Fibroblast of skin of scalp (primary cell): ENCODE measurements at places on chromosomes 7 and 10.

DNA sequence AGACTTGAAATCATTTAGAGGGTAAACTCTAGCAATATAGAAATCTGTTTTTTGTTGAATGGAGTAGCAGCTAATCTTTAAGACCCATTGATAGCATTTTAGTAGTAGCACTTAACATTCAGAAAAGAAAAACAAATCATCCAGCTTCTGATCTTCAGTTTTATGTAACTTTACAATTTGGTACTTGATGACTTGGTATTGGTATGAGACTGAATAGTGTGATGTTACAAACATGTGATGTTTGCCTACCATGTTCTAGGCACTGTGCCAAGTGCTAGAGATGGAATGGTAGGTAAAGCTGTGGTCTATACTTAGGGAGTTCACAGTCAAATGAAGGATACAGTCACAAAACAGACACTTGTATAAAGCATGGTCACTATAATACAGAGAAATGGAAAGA, 21.3 kb downstream of the ZEB1 start:
- peak; percentile 16 for DNase-seq

GRCh38 chr10:96511044-96511945, 2.4 kb downstream of the TLL2 start:
- DNase-seq = no peak

GRCh38 chr10:1155791-1156615, 99.8 kb downstream of the WDR37 start:
- DNase-seq = no peak

DNA sequence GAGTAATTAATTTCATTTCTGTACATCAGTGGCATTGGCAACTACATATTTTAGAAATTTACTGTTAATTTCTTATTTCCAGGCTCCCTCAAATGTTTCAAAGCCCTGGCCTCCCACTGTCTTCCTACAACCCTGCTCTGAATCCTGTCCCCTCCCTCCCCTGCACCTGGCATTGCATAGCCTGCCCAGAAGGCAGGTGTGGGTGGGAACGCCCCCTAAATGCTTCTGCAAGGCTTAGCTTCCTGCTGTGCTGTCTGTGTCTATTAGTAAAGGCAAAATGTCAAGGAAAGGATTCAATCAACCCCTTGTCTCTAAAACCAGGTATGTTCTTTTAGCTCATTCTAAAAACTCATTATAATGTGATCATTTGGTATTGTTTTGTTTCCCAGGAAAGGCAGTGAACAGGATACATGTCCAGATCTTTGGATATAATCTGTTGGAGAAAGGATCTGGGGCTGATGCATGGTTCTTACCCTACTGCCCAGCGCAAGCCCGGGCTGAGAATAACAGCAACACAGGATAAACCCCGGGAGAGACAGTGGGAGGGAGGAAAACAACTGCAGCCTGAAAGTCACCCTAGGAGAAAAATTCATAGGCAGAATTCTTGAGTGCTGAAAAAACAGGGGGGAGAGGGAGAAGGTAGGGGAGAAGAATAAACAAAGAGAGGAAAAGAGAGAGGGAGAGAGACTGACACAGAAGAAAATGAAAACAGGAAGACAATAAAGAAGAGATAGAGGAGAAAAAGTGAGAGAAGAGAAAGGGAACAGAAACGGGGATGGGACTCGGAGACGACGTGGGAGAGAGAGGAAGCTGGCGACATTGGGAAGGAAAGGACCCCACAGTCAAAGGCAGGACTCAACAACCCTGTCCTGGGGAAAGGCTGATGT, 589 bp downstream of the ZNF488 start:
- DNase-seq = no peak

DNA sequence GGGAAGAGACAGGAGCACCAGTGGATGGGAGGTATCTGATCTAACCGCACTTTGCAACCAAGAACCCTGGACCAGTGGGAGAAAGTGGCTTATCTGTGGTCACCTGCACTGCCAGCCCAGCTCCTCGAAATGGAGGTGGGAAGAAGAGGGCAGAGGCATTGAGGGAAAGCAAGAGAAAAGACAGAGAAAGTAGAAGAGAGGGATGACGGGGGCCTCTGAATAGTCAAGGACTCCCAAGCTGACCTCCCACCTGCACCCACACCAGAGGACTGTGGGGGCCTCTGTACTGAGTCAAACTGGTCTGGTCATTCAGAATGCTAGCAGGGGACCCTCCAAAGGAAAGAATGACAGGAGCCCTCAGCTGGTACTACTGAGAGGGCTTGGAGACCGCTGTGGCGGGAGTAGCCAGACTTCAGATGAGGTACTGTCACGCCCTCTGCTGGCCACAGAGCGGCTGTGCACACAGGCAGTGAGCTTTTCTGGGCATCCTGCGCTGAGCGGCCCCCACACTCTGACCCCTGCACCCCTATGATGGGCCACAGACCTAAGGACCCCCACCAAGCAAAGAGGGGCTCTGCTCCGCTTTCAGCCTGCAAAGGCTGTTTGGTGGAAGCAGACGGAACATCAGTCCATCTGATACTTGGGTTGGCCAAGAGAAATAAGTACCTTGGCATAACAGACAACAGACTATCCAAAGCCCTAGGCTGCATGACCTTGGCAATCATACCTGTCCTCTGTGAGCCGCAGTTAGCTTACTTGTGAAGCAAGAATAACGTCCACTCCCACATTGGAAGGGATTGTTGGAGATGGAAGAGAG, 112.9 kb downstream of the COL13A1 start:
- DNase-seq = peak; percentile 70

DNA sequence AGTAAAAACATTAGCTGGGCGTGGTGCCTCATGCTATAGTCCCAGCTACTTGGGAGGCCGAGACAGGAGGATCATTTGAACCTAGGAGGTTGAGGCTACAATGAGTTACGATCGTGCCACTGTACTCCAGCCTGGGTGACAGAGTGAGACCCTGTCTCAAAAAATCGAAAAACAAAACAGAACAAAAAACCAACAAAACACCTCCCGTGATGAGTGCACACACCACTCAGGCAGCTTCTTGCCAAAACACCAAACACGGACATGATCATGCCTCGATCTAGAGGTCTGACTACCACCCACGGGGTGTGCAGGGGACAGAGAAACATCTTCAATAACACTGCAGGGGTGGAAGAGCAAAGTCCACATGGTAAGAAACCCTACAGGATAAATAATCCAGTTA, 44.4 kb downstream of the AMZ1 start:
- no peak for DNase-seq

DNA sequence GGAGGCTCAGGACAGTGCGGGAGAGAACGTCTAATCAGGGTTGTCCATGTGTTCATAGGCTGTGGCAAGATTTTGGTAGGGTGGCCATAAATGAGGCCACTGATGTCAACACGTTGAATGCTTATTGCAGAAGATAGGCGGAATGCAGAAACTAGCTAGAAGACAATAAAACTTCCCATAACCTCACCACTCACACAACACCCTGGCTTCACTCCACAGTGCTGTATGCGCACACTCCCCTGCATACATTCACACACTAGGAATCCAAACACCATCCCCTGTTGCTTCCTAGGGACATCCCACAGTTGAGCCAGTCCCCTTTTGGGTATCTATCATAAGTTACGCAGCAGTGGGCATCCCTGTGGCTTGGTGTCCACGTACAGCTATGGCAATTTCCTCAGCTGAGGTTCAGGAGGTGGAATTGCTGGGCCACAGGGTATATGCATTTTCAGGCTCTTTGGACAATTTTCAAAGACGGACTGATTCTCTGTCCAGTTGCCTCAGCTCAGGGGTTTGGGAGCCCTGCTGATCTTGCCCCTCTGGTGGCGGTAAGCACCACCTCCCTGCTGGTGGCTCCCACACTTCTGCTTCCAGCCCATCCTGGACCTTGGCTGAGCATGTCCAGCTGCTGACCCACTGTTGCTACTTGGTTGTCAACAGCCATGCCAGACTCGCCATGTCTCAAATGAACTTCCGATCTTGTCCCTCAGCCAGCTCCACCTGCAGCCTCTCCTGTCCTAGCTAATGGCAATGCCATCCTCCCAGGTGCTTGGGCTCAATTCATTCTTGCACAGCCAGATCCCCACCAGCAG, 36.4 kb downstream of the CDH23 start:
- no peak for DNase-seq

DNA sequence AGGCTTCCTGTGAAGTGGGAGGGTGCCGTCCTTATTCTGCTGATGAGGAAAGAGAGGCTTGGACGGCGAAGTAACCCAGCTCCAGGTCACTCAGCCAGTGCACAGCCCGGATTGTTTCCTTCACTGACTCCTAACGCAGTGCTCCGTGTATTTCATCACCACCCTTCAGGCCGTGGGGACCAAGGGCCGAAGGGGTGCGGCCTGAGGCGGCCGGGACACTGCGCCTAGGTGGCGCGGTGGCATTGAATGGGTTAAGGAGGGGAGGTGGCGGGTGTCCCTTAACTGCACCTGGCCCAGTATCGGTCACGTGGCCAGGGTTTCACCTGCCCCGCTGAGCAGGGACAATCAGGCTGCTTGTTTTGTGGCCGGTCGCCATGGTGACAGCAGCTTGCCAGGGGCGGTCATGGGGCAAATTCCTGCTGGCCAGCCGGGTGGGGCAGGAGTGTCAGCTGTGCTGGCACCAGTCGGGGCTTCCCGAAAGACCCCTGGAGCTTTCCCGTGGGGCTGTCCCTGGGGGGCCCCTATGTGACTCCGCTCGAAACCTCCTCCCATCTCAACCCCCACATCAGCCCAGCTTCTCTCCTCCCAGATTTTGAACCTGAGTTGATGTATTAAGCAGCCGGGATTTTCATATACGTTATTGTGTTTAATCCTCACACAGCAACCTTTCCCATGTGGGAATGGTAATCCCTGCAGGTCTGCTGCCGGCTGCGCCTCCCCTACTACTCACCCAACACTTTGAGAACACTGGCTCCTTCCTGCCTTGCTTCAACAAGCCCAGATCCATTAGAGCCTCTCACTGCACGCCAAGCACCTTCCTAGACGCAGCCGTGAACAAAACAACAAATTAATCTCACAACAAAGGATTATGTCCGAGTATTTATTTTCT, 4.4 kb upstream of the ABHD11 start:
- no peak for DNase-seq

DNA sequence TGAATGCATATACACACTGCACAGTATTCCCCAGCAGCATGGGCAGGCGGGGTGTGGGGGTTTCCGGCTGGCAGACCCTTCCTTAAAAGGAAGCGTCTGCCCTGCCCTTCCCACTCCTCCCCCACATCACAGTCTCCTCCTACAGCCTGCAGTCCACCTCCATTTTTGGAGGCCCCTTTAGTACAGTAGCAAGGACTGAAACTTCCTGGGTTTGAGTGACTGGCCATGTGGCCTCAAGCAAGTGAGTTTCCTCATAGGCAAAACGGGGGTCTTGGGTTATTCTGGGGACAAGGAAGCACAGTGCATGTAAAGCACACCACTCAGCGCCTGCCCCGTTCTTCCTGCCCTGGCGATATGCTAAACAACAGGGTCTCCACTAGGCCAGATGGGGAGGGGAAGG, 62.1 kb upstream of the COL13A1 start:
- no peak for DNase-seq

DNA sequence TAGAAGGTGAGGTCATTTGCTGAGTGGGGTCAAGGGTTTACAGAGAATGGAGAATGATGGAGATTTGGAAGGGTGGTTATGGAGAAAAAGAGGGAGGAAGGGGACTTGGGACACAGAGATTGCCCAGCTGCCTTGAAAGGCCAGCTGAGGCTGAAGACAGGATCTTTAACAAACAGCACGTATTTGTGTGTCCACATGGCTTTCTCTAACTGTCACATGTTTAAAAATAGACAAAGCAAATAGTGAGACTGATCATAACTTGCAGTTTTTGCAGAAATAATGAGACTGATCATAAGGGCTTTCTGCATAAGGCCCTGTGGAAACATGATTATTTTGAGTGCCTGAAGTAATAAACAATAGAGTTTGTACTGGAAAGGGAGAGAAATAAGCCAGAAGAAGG, 212.7 kb downstream of the HDAC9 start:
- DNase-seq = no peak

DNA sequence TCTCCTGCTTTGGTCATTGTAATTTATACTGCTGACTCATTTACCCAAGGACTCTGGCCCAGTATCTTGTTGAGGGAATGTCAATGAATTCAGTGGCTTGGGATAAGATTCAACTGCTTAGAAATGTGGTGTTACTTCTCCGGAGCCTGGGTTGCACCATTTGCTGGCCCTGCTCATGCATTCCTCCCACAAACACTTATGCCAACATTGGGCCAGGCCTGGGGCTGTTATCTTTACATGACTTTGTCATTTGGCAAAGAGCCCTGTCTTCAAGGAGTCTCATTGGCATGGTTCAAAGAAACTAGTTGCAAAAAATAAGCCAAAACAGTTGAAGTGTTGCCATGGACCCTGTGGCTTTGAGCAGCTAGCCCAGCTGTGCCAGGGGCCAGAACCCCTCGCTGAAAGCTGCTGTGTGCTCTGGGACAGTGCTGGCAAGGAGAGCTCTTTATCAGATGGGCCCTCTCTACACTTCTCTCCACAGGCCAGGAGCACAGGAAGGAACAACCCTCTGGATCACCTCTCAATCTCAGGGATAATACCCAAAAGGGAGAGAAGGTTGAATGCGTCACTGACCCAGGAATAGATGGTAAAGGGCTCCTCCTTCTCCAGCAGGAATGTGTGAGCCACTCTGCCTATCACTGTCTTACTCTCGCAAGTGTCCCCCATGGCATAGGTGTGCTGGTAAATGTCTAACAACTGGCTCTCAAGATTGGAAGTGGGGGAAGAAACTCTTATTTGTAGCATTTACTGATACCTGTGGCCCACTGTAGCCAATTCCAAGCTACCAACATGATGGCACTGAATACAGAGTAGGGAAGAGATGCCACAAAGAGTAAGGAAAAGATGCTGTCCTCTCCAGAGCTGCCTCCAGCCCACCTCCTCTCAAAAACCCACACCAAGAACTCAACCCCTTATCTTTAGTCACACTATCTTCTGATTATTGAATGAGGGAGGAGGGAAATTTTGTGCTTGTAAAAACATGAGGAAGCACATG, 23.5 kb upstream of the PDE1C start:
- peak; percentile 89 for DNase-seq

DNA sequence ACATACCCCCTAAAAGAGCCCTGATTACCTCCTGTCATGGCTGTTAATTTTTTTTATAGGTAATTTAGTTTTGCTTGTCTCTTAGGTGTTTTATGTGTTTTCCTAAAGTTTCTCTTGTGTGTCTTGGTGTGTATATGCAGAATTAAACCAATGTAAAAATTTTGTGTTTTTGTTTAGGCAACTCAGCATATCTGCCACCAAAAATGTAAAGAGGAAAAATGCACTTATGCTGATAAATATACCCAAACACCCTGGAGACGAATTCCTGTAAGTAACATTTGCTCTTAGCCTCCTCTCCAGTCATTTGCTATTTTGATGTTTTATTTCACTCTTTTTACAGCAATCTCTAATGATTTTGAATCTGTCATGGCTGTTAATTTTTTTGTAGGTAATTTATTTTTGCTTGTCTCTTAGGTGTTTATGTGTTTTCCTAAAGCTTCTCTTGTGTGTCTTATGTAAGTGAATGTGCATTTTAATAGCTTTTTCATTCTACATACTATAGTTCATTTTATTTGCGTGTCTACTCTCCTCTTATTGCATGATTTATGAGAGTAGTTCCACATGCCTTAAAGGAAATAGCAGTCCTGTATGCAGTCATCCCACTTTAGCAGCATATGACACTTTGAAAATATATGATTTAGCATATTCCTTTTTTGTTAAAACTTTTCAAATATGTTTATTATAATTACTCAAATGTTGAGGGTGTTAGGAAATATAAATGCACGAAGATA, 149.2 kb downstream of the CCSER2 start:
- no peak for DNase-seq

- DNase-seq = no peak
Observed at GRCh38 chr7:47776335-47776734, 171.9 kb downstream of the PKD1L1 start.
